ENCODE measurements at places on chromosomes 1 and 21.

DNA sequence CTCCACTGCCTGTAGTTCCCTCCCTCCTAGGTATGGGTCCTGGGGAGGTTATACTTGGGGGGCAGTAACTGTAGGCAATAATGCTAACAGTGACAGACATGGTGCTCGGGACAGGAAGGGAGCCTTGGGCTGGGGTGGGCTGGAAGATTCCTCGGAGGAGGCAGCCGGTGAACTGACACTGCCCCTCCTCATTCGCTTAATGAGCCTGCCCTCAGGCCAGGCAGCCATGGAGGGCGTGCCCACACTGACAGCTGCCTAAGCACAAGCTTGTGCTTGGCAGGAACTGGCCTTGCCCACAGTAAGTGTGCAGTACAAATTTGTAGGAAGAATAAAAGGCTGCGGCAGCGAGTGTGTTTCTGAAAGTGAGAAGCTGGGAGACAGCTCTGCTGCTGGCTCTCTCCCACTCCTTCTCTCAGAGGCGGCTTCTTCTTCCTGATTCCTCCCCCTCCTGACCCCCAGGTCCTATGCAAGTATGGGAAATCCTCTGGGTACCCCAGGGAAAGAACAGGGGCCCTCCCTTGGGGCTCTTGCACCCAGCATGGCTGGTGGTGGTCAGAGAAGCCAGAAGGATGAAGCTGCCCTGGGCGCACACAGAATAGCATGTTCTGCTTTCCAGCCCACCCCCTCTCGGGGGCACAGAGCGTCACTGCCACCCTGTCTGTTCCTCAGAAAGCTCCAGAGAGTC lies 23.6 kb downstream of the OPTC start:
- no peak for DNase-seq

- DNase-seq: no peak
These were observed 358.7 kb downstream of the BARHL2 start for GRCh38 chr1:90358448-90358847.

- no peak for DNase-seq
These were observed 149.8 kb upstream of the PALMD start for GRCh38 chr1:99496067-99496466.

GRCh38 chr1:228464487-228464983 lies 22.6 kb upstream of the RNF187 start:
- DNase-seq: peak; percentile 81

DNA sequence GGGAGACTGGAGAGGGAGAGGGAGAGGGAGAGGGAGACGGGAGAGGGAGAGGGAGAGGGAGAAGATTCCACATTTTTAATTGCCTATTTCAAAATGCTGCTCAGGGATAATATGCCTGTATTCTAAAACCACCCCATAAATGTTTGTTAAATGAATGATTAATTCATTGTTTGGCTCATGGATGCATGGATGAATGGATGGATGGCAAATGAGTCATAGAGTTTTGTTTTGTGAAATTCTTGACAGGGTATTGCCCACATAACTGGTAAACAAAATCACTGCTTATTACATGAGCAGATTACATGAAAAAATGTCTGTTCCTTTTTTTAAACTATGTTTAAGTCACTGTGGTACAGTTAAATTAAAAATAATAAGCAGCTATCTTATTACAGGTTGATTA lies 220.4 kb downstream of the ZP4 start:
- DNase-seq: no peak

- no peak for DNase-seq
These were observed 529.5 kb downstream of the COL11A1 start for GRCh38 chr1:102578804-102579203.

GRCh38 chr21:45385549-45386050 lies 19.4 kb upstream of the COL18A1 start:
- DNase-seq: no peak

GRCh38 chr21:15097580-15097979 lies 32.8 kb upstream of the NRIP1 start:
- DNase-seq: no peak

GRCh38 chr1:63966016-63966415 lies 192.2 kb downstream of the ROR1 start:
- no peak for DNase-seq

- peak; percentile 65 for DNase-seq
These were observed 6.1 kb downstream of the ADAMTS4 start for GRCh38 chr1:161192476-161193465.

DNA sequence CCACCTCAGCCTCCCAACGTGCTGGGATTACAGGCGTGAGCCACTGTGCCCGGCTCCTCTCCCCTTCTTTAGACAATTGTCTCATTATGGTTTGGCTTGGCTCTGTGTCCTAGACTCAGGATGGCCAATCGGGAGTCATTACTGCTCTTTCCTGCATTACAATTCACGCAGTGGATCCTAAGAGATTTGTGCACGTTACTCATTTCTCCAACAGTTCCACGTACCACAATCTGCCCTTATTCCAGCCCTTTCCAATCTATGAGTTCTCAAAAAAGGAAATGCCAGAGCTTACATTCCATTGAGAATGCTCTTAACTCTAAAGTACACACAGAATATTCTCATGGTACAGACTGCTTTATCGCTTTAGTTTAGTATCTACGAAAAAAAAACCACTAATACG lies 357.0 kb downstream of the GPATCH2 start:
- peak; percentile 58 for DNase-seq

DNA sequence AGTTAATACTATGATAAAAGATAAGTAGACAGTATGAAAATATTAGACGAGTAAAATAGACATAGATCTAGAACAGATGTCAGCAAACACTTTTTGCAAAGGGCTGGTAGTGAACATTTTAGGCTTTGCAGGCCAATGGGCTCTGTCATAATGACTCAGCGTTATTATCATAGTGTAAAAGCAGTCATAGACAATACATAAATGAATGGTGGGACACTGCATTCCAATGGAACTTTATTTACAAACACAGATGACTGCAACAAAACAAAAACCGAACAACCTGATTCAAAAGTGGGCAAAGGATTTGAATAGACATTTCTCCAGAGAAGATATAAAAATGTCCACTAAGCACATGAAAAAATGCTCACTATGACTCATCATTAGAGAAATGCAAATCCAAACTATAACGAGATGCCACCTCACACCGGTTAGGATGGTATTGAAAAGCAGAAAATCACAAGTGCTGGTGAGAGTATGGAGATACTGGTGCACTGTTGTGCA lies 7.3 kb downstream of the GSTM5 start:
- peak; percentile 57 for DNase-seq

- no peak for DNase-seq
These were observed 93.7 kb upstream of the ARHGEF16 start for GRCh38 chr1:3360646-3361257.

GRCh38 chr1:35790670-35791069 lies 17.1 kb upstream of the AGO4 start:
- no peak for DNase-seq

DNA sequence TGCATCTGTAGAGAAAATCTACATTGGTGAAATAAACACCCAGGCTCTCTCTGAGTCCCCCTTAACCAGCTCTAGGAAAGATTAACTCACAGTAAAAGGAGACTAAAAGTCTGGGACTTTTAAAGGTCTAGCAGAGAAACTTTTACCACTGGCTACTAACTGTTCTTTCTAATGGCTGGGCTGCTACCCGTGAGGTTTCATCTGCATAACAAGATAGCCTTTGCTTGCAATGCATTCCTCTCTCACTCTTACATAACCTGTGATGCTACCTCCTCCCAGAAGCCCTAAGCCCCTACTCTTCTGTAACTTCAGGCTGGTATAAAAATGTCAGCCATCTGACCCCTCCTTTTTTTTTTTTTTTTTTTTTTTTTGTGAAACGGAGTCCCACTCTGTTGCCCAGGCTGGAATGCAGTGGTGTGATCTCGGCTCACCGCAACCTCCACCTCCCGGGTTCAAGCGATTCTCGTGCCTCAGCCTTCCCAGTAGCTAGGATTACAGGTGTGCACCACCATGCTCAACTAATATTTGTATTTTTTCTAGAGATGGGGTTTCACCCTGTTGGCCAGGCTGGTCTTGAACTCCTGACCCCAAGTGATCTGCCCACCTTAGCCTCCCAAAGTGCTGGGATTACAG lies 344.2 kb downstream of the RGS7 start:
- DNase-seq: no peak

- no peak for DNase-seq
These were observed 12.3 kb upstream of the MYBPHL start for GRCh38 chr1:109319114-109319513.

- DNase-seq: peak; percentile 39
These were observed 3.2 kb upstream of the ATP13A2 start for GRCh38 chr1:17014671-17015567.

DNA sequence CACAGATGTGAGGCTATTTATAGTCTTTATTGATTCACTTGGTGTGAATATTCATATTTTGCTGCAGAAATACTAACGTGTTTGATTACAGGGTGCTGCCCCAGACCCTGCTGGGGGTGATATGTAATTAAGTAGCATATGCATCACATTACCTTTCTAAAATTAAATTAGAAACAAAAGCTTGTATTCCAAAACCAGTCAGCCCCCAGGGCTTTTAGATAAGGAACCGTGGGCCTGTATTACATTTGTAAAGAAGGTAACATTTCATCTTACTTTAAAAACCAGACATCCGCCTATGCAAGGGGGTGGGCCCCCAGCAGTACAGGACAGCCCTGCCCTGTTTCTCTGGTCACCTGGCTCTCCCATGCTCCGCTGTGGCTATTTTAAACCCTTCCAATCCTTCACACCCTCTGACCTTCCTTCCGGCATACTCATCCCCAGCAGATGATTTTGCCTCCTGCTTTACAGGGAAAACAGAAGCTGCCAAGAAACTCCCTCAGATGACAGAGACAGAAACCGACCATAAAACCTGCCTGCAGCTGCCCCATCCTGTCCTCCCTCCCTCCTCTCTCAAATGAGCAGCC lies 22.0 kb upstream of the KCNC4 start:
- DNase-seq: peak; percentile 66

DNA sequence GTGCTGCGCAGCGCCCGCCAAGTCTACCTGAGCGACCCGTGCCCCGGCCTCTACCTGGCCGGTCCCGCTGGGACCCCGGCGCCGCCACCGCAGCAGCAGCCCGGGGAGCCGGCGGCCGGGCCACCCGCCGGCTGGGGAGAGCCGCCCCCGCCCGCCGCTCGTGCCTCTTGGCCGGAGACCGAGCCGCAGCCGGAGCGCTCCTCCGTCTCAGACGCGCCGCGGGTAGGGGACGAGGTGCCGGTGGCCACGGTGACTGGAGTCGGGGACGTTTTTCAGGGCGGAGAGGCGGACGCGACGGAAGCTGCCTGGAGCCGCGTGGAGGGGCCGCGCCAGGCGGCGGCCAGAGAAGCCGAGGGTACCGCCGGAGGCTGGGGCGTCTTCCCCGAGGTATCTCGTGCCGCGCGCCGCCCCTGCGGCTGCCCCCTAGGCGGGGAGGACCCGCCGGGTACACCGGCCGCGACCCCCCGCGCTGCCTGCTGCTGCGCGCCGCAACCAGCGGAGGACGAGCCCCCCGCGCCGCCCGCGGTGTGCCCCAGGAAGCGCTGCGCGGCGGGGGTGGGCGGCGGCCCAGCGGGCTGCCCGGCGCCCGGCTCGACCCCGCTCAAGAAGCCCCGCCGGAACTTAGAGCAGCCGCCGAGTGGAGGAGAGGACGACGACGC lies 646 bp downstream of the IER5 start:
- no peak for DNase-seq

- no peak for DNase-seq
These were observed 325.8 kb downstream of the KIF26B start for GRCh38 chr1:245480393-245481120.

GRCh38 chr1:62062087-62062486 lies 132.6 kb upstream of the L1TD1 start:
- no peak for DNase-seq

DNA sequence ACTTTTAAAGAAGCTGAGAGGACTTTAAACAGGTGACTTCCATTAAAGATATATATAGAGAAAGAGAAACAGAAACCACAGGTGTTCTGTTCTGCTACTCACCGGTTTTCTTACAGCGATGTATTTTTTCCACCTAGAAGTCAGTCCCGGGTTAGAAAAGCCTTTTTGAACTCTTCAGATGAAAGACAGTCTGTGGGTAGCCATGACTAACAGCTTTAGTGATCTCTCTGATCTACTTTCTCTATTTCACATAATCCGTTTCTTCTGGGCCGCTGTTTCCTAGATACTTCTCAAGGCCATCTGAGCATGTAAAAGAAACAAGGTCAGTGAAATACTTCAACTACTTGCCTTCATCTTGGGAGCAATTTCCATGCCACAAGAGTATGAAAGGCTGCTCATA lies 25.1 kb downstream of the WDR64 start:
- DNase-seq: no peak

- peak; percentile 71 for DNase-seq
These were observed 24.9 kb downstream of the ZC3H11B start for GRCh38 chr1:219587801-219588561.

GRCh38 chr1:237316352-237316751 lies 274.4 kb downstream of the RYR2 start:
- no peak for DNase-seq

DNA sequence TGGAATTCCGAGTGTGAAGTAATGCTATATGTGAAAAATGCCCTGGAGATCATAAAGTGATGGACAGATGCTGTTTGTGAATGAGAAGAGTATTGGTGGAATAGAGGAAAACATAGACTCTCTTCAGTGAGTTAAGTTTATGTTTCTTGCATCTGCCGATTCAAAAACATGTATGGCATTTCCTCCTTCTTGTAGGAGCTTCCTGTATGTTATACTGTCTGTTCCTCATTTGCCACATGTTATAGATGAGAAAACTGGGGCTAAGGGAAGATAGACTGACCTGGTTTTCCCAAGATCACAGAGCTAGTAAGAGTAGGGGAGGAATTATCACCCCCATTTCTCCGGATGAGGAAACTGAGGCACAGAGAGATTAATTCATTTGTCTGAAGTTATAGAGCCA lies 41.1 kb upstream of the IL20 start:
- peak; percentile 51 for DNase-seq

GRCh38 chr1:56472860-56473259 lies 106.5 kb downstream of the PLPP3 start:
- DNase-seq: no peak

DNA sequence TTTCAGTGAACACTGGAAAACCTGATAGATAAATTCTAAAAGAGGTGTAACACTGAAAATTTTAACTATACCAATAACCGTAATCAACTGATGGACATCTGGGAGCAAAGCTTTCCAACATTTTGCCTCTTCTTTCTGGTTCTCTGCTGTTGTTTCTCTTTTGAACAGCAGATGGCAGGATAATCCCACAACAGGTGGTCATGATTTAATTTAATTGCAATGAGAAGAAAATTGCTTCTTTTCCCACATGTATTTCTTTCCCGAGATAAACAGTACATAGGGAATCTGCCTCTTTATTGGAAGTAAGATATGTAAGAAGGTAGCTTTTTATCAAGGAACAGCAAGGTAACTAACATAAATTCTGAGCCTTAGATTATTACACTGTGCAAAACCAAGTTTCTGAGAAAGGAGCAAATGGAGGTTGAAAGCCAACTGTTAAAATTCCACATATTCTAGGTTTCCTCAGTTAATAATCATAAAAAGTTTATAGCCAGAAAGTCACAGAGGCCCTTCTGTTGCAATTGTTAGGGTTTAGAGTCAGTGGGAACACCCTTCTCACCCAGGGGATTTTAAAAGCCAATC lies 72.9 kb downstream of the RPS6KA1 start:
- peak; percentile 68 for DNase-seq

GRCh38 chr1:27342391-27342777 lies 562 bp downstream of the SYTL1 start:
- DNase-seq: no peak

Measured in IMR-90 (cell line).